Right lobe of liver (tissue), 6 donors: ENCODE measurements at places on chromosomes 4 and X. TPM values are rescaled to one million over a fixed set of nuclear protein-coding genes. Genes with fewer than 3 reads are reported as not detected.

DNA sequence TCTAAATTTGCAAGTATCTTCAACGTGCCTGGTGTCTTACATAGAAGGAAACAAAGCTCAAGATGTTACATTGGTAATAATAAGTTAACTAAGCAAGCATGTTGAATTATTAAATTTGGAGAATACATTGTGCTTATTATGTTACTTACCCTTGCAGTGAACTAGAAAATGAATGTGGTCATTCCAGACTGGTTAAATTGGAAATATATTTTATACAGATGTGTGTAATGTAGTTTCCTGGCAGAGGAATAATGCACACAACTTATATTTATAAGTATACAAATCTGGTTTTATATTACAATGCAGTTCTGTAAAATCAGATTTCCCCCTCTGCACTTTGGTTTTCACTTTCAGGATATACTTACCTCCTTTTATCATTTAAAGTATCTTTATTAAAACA is 159.9 kb upstream of the SLIT2 start:
- DNase-seq = no peak

DNA sequence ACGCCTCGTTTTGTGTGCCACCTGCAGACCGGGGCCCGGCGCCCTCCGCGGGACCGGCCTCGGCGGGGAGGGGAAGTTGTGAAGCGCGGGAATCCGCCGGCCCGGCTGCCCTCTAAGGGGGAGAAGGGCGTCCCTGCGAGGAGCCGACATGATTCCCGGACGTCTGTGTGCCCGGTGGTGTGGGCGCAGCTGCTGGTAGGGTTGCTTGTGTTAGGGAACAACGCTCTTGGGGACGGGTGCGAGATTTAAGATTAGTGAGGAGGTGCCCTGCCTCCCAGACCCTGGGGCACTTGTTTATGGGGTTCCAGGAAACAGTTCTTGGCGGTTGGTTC is 627 bp downstream of the CDKN2AIP start:
- DNase-seq = no peak

DNA sequence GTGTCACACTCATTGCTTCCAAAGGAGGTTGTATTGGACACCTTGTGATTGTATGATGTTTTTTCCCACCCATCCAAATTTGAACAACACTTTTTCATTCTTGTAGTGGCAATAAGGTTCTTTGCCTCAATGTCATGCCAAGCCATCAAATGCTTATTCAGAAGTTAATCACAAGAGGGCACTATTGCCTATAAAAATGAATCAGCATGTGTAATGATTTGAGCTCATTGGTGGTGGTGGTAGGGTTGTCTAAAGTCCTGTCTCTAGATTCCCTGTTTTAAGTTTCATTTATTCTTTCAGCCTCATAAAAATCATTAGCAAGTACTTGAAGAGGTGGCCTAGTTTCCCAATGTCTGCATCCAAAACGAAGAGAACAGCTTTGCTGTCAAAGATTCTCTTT is 37.0 kb downstream of the IRS4 start:
- no peak for DNase-seq

DNA sequence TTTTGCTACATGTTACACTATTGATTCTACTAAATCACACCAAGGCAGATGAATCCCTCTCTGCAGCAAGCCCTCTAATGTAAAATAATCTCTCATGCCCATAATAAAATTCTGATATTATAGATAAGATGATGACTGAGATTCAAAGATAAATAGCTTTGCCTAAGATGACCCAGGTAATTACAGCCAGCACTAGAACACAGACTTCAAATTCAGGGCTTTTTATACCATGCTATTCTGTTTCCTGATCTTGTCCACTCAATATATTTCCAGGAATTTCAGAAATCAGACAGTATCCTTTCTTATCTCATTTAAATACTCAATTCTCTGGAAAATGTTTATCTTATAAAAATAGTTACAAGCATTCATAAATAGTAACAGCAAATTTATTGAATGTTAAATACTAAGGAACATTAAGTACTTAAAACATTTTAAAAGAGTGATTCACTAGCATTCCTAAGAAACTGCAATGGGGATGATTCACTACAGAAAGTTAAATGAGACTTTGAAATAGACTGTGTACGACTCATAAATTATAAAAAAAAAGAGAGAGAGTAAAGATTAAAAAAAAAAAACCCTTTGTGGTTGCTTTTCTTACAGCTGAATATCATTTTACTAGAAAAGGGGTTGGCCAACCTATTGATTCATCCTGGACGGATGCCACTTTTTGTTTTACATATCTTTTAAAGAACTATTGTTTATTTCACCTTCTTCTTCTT is 45.8 kb upstream of the IL21 start:
- DNase-seq = no peak

DNA sequence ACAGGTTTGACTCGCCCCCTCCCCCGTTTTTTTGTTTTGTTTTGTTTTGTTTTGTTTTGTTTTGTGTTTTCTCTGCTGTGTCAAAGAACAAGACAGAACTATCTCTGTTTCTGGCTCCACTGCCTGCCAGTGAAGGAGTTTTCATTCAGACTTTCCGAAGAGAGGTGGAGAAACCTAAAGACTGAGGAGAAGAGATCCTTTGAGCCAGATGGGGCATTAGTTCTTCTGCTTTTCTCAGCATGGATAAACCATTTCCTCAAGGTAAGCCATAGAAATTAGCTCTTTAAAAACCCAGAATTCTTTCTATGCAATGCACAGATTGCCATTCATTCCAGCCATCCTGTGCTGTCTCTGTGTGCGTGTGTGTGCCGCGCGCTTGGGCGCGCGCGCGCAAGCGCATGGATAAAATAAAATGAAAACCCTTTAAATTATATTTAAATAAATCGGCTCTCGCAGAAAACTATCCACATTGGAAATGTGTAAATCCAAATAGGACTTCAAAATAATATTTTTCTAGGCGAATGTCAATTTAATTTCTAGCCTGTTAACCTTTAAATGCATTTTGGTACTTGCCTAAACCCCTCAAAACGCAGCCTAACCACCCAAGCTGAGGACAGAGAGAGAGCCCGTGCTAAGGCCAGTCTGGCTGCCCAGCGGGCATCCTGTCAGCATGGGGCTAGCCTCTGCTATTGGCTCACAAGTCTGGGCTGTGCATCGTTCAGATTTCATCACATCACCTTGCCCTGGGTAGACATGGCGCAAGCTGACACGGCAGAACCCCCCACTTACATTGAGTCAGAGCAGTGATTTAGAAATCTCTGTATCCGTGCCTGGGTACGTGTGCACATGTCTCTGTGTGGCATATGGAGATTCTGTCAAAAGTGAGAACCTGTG is 113.0 kb upstream of the VAMP7 start:
- DNase-seq = peak; percentile 47

- DNase-seq = no peak
Measured at GRCh38 chr4:42280327-42281095, 116.8 kb upstream of the SHISA3 start.

DNA sequence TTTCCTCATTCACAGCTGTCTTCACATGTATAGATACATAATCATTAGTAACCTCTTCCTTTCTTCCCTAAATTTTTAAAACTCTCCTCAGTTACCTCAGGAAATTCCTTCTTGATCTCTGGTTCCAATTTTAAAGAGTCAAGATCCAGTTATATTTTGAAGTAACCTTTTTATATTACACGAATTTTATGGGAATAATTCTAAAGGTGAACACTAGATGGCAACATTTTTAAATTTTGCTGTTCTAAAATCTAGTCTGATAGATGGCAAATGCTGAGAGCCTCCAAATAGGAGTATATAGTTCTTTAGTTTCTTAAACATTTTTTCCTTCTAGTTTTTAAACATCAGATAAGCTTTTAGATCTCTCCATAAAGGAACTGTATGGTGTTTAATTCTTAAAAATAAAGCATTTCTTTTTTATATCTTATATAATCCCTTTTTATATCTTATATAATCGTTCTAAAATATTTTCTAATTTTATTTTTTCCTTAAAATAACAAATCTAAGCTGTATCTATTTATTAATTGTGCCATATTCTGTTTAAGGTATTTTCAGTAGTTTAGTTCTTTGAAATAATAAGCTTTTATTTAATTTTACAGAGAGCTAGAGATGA is 37.9 kb upstream of the PAPSS1 start:
- DNase-seq = no peak

GRCh38 chrX:2690856-2691542 is at the start of gene CD99:
Gene CD99 (plus strand): TSS chrX:2691295. CDS start chrX:2691361, 66 bp downstream.
- DNase-seq = peak; percentile 95

DNA sequence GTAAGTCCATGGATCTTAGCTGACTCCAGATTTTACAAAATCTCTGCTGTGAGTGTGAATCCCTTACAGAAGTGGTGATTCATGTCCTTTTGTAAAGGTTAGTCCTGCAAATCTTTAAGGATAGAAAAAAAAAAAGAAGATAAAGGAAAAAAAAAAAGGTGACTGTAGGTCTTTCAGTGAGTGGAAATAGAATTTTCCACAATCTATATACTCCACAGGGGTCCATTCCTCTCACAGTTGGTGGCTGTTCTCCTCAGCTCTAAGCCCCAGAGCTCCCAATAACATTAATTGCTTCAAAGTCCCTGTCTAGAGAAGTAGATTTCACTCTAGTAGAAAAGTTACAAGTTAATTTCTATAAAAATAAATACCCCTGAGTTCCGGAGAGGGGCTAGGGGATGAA is 189.1 kb downstream of the NDST4 start:
- no peak for DNase-seq

GRCh38 chrX:123713434-123713833 is 19.4 kb downstream of the THOC2 start:
- no peak for DNase-seq

DNA sequence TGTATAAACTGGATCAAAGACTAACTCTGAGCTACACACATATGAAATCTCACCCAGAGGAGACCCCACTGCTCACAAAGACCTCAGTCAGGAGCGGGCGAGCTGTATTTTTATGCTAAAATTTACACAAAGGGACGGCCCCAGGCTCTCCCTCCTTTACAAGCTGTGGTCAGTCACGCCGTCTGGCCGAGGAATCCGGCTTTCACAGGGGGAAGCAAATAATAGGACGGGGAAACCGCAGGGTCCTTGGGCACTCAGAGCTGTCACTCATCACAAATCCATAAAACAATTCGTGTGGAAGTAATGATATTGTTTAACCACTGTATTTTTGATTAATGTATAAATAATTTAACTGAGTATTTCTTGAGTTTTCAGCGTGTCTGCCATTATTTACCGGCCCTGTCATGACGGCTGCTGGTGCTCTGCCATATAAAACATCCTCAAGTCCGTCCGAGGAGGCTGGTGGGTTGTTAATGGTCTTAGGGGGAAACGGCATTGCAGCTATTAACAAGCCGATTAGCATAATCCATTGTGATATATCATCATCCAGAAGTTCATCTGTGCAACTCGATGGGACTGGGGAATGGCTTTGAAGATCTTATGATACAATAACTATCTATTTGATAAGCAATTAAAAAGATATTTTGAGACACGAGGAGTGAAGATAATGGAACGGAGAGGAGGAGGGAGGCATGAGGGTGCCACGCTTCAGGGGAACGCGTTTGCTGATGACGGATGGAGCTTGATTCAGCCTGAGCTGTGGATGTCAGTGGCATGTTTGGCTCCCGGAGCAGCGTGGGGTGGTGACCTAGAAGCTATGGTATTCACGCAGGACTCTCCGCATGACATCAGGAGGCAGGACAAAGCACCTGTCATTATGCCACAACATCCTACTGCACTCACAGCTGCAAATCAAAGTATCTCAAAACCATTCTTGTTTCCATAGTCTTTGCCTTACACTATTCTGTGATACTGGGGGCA is 150.9 kb downstream of the SHOX start:
- peak; percentile 15 for DNase-seq

DNA sequence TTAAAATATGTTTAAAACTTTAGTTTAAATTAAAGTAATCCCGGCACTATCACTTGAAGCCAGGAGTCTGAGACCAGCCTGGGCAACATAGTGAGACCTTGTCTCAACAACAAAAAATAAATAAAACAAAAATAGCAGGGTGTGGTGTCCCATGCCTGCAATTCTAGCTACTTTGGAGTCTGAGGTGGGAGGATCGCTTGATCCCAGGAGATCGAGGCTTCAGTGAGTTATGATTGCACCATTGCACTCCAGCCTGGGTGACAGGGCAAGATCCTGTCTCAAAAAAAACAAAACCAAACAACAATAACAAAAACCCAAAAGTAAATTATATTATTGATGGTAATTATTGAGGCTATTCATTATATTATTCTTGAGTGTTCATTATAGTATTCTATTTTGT is 9.9 kb upstream of the PDLIM5 start:
- no peak for DNase-seq

- no peak for DNase-seq
Measured at GRCh38 chr4:5933116-5933515, 40.2 kb upstream of the CRMP1 start.

DNA sequence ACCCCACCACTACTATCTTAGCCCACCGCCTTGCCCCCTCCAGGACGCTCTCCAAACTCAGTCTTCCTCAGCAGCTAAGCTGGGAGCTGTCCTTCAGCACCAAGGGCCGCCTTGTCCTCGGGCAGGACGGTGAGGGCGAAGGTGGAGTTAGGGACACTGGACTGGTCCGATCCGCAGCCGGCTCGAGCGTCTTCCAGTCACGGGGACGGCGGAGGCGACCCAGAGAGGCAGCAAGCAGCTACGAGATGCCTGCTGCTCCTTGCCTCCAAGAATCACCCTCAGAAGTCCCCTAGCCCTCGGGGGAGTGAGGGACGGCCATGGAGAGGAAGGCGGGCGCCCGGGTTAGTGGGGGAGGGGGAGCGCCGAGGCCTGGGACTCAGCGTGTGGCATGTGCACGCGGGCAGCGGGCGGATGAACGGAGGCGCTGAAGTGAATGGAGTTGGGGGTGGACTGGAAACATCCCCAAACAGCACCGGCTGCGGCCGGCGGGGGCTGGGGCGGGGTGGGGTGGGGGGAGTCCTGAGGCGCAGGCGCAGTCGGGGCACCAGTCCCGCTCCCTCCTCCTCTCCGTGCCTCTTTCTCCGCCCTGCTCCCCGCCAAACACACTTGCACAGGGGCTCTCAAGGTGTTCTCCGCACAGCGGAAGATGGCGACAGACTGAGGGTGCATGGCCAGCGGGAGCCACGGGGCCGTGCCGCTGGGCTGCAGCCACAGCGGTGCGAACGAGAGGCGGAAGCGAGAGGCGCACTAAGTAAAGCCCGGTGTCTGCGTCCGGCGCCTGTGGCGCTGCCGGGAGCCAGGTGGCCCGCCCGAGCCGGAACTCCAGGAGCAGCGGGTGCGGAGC is at the start of gene NALF2:
Gene NALF2 (plus strand): TSS at position 545 of the 844 bp plus-strand sequence. CDS start 957 bp downstream, outside the sequence.
- DNase-seq = peak; percentile 51

DNA sequence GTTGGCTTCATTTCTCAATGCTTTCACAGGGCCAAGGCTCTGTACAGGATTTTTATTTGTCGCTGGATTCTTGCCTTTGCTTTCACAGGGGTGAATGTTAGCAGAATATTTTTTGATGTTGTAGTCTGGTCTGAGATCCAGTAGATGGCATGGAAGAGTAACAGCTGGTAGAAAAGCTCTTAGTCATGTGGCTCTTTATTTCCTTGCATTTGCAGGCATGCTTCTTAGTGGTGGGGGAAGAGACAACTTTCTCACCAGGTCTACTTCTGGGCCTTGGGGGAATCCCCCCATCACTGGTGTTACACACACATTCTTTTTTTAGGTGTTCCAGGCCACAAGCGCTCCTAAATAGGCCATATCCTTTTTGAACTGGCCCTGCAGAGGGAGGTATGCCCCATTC is 58.2 kb upstream of the DKK2 start:
- no peak for DNase-seq

F8A3 gene
- total RNA-seq = 6.5 TPM

FATE1 gene
- not detected for total RNA-seq

KLB gene
- total RNA-seq = 23.6 TPM

GLRA3 gene
- not detected for total RNA-seq
